HT-29 (cell line): ENCODE measurements at places on chromosomes 16 and 17.

DNA sequence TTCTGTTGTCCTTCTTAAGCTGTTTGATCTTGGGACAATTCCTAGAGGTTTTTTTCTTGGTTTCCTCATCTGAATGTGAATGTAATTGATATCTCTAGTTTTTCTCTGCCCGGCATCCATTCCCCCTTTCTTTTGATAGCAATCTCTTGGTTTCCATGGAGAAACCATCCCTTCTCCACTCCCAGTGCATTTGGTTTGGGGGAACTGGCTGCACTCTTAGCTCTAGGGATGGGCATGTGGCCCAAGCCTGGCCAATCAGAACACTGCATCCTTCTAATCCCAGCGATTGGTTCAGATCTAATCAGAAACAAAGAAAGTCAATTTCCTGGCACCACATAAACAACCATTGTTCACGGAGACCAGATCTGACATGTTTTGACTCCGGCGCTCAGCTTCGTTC is 45.1 kb downstream of the IRX3 start:
- DNase-seq, result no peak

GRCh38 chr17:68356520-68356919 is 65.2 kb downstream of the ARSG start:
- DNase-seq, result no peak

- DNase-seq, result no peak
Measured at GRCh38 chr17:45975640-45976295, 23.3 kb upstream of the STH start.

DNA sequence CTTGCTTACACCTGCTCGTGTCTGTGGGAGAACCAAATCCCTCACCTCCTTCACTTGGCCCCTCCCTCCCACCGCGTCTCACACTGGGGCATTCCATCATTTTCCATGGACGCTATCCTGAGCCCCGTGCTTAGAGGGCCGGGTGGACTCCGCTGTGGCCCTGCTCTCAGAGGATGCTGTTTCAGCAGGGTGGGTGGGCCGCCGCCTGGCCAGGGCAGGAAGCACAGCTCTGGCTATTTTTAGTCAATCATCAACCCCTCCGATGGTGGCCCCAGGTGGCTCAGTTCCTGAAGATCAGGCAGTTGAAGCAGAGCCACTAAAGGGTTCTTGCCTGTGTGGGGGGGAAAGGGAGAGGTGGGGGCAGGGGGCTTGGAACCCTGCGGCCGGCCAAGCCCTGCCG is 230.3 kb downstream of the ENGASE start:
- no peak for DNase-seq

DNA sequence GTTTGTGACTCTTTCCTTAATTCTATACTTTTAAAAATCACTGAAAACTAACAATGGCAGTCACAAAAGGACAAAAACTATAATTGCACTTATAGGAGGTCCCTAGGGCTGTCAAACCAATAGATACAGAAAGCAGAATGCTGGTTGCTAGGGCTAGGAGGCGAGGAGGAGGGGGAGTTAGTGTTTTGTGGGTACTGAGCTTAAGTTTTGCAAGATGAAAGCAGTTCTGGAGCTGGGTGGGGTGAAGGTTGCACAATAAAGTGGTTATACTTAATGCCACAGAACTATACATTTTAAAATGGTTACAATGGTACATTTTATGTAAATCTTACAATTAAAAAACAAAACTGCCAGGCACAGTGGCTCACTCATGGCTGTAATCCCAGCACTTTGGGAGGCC is 27.3 kb downstream of the NUBP1 start:
- DNase-seq, result no peak

GRCh38 chr17:38608648-38609047 is 2.9 kb upstream of the SRCIN1 start:
- DNase-seq, result peak; percentile 78

- DNase-seq, result no peak
Measured at GRCh38 chr17:16926571-16927451, 45.1 kb downstream of the TNFRSF13B start.

DNA sequence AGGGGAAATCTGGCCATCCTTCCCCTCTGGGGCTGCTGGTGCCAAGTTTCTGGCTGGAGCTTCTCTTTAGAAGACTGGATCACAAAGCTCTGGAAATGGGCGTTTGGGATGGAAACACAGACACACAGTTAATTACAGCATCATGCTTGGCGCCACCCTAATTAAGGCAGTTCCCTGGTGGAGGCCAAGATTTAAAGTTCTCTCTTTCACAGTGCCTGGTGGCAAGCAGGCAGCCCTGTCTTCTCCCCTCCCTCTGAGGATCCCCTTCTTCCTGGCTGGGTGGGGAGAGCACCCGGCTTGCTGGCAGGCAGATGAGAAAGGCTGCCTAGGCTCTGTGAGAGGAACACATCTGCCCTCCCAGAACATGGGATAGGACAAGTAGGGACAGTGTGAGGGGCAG is 59.0 kb upstream of the NKD1 start:
- no peak for DNase-seq

DNA sequence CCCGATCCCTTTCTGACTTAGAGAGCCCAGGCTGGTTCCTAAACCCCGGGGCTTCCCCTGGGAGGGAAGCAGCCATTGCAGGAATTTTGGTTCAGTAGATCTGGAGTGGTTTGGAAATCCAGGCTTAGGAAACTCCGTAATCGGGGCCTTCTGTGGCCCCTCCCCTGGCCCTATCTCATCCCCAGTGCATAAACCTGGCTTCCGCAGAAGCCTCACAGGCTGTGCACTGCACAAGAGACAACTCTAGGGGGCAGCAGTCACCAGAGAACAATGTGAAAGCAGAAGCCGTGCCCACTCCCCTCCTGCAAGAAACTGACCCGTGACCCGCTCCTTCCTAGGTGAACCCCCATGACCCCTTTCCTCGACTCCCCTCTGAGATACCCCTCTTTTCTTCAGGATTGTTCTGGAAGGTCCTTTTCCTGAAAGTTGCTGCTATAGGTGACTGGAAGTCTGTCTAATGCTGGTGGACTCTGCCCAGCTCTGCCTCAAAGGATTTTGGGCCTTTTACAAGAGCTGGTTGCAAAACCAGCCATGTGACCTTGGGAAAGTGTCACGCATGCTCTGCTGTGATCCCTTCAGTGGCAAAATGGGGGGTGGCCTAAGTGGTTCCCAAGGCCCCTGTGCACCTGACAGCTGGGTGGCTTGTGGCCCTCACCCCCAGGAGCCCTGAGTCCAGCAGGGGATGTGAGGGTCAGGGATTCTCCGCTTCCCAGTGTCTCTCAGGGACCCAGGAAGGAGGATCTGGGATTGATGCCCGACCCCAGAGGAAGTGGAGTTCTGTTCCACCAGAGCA is 14.4 kb downstream of the GUCY2D start:
- no peak for DNase-seq

DNA sequence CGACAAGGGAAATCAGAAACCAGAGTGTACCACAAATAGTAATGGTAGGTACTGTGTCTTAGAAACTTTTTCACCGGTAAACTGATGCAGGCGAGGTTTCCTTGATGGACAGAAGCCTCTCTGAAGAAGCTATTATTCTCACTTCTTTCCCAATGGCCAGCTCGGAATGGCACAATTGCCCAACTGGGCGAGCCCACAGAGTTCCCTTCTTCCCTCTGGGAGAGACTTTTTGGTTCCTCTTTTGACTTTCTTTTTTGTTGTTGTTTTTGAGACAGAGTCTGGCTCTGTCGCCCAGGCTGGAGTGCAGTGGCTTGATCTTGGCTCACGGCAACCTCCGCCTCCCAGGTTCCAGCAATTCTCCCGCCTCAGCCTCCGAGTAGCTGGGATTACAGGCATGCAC is 16.9 kb downstream of the SLC43A2 start:
- no peak for DNase-seq

GRCh38 chr17:35731917-35732805 is 722 bp downstream of the RASL10B start:
- DNase-seq, result no peak

DNA sequence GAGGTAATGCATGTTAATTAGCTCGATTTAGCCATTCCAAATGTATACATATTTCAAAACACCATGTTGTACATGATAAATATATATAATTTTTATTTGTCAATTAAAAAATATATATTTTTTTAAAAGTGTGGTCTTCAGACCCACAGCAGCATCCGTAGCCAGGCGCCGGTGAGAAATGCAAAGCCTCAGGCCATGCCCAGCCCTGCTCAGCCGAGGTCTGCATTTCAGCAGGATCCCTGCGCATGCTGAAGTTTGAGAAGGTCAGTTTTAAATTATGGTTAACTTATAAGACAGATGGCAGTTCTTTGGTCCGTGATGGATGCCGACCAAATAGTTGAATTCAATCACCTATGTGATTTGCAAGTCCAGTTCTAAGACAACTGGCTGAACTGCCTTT is 28.0 kb upstream of the TBX2 start:
- DNase-seq, result no peak

DNA sequence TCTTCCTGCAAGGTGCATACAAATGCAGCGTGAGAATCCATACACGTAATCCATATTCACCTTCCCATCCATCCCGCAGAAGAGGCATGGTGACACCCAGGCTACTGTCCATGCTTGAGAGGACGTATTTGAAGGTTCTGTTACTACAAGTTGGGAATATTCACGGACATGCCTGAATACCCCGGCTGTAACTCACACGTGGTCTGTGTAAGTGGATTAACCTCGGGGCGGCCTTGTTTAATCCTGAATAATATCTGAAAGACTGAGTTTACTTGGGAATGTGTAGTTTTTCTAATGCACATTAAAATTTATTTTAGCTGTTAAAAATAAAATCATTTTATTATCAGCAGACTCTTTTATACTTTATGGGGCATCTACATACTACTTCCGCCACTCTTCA is 13.1 kb downstream of the CPSF4L start:
- no peak for DNase-seq

- DNase-seq, result no peak
Measured at GRCh38 chr16:17258848-17259713, 211.7 kb downstream of the XYLT1 start.

- DNase-seq, result no peak
Measured at GRCh38 chr17:50317121-50317520, 28.8 kb upstream of the XYLT2 start.

DNA sequence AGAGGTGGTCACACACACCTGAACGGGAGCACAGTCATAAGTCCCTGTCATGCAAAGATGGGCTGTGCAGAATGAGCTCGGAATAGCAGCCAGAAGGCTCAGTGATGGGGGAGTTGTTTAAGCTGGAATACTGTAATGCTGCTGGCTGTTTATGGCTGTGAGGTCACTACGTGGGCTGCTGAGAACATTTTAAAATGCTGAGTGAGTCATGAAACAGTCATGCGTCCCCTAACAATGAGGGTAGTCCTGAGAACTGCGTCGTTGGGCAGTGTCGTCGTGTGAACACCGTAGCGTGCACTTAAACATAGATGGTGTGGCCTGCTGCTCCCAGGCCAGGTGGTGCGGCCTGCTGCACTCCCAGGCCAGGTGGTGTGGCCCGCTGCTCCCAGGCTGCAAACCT is 39.7 kb downstream of the TBCD start:
- DNase-seq, result no peak

DNA sequence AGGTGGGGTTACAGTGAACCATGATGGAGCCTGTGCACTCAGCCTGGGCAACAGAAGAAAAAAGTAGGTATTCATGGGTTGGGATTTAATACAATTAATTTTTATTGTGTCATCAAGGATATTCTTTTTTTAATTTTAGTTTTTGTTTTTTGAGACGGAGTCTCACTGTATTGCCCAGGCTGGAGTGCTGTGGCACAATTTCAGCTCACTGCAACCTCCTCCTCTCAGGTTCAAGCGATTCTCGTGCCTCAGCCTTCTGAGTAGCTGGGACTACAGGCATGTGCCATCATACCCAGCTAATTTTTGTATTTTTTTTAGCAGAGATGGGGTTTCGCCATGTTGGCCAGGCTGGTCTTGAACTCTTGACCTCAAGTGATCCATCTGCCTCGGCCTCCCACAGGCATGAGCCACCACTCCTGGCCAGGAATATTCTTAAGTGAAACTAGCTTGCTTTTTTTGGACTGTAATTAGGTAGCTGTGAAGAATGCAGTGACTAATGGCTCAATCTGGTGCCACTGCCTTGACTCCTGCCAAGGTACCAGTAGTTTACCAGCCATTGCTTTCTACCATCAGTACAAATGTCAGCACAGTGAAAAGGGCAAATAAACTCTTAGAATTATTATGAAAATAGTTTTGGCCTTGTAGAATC is 4.8 kb downstream of the PPM1D start:
- DNase-seq, result no peak

DNA sequence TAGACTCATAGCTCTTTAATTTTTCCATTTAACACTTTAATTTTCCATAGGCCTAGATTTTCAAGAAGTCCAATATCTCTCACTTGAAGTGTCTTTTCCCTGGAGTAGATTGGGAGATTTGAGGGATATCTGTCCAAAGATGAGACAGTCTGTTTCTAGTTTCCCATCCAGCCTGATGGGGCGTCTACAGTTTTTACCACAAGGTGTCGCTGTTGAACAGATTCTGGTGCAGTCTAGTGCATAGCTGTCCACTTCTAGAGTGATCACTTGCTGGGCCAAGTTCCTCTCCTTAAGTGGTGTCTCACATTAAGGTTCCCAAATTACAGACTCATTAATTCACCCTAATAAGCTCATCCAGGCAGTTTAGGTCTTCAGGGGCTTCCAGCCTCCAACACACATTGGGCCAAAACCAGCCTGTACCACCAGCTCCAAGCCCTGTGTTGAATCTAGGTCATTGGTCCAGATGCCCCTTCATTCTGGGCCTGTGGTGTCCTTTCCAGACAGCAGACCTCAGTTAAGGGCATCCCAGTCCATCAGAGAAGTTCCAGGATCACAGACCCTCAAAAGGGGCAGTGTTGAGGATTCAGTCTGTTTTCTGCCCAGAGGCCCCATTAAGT is 9.4 kb downstream of the SNX20 start:
- peak; percentile 27 for DNase-seq

DNA sequence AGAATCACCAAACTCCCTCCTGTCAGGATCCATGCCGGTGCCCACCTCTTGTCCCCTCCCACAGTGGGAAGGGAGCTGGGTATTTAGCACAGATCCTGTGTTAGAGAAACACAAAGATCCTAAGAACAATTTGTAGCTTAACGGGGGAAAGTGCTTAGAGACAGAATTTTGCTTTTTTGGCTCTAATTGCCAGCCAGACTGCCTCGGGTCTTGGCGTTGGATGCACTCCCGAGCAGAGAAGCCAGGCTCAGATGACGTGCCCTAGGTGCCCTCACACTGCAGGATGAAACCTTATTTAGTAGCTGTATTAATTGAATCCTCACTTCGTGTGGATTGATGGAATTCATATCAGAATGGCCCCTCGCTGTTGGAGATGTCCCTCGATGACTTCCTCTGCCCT is 22.5 kb upstream of the MAF start:
- DNase-seq, result no peak

- no peak for DNase-seq
Measured at GRCh38 chr16:69626256-69626655, 60.5 kb downstream of the NFAT5 start.
